Trophoblast cell (in vitro differentiated cells and primary cell): ENCODE measurements at places on chromosomes 4 and X.

- H3K4me1 ChIP-seq = no peaks in the 10 kb centered on the region
- H3K4me3 ChIP-seq = no peak overlapping the region
- no peaks in the 10 kb centered on the region for H3K36me3 ChIP-seq
- no peak for DNase-seq
- H3K27me3 ChIP-seq = no peaks in the 10 kb centered on the region
- no peak overlapping the region for H3K27ac ChIP-seq
Measured at GRCh38 chr4:79044141-79044659, 105.0 kb upstream of the PAQR3 start.

DNA sequence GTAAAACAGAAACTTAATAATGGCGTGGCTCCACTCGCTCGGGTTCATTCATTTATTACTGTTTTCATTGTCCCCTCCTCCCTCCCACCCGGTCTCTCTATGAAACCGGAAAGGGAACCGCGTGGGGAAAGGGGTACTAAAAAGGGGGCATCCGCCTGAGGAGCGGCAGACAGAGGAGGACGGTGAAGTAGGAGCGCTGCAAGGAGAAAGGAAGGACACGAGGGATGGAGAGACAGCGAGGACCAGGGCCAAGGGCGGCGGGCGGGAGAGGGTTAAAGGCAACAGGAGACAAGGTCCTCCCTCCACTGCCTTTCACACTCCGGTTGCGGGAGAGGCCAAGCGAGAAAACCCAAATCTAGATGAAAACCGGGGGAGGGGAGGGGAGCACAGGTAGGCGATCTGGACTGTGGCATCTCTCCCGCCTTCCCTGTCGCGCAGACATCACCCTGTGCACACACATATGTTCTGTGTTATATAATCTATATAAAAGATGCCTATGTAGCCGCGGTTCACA, 829 bp downstream of the ELOVL6 start:
- H3K4me1 ChIP-seq = peaks cover 3% of the 10 kb centered on the region
- no peak for DNase-seq
- peak overlapping the region; percentile 94 for H3K27ac ChIP-seq
- no peaks in the 10 kb centered on the region for H3K36me3 ChIP-seq

DNA sequence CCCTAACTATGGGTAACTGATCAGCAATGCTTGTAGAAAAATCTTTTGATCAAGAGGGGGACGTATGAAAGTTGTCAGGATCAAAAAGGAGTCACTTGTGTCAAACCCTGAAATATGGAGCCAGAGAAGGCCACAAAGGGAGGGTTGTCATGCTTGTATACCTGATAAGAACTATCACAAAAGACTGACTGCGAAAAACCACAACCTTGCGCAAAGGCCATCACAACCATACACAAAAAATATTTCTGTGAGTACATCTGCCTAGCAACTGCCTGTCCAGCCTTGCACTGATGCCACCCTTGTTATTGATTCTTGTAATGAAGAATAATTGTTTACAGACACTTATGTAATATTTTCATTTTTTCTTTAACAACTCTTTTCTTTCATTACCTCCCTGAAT, 22.8 kb upstream of the EIF4E start:
- H3K4me3 ChIP-seq = no peak overlapping the region
- H3K36me3 ChIP-seq = no peaks in the 10 kb centered on the region
- DNase-seq = no peak
- H3K4me1 ChIP-seq = no peaks in the 10 kb centered on the region
- H3K27ac ChIP-seq = no peak overlapping the region
- H3K27me3 ChIP-seq = no peaks in the 10 kb centered on the region

DNA sequence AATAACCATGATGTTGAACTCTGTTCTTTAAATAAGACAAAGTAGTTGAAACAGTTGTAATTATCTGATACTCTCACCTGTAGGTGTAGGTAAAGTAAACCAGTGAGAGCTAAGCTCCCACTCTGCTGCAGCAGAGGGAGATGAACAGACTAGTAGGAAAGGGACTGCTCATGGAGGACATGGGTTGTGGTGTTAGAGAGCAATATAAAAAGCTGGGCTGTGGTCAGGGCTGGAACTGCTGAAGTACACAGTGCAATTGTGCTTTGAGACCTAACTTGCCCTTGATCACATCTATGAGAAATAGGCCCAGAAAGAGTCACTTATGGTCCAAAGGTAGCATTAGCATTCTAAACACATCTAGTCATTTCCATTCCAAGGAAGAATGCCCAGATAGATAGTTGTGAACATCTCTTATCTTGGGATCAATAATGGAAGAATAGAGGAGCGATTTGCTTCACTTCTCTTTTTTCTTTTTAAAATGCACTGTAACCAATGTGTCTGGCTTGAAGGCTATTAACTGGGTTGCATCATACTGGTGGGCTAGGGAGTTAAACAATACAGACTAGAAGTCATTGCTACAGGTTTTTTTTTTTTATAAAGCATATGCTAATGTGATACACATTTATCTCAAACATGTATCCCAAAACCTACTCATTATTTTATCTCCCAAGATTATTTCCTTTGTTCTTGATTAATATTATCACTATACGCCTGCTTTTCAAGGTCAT, 251.3 kb upstream of the CENPE start:
- H3K4me3 ChIP-seq = no peak overlapping the region
- no peaks in the 10 kb centered on the region for H3K36me3 ChIP-seq
- H3K4me1 ChIP-seq = no peaks in the 10 kb centered on the region
- no peaks in the 10 kb centered on the region for H3K27me3 ChIP-seq

GRCh38 chr4:105400901-105401677, 72.8 kb downstream of the PPA2 start:
- H3K27ac ChIP-seq = no peak overlapping the region
- DNase-seq = no peak
- H3K4me1 ChIP-seq = no peaks in the 10 kb centered on the region
- H3K36me3 ChIP-seq = peaks cover 3% of the 10 kb centered on the region
- H3K27me3 ChIP-seq = no peaks in the 10 kb centered on the region

- H3K27me3 ChIP-seq = no peaks in the 10 kb centered on the region
- H3K36me3 ChIP-seq = no peaks in the 10 kb centered on the region
- H3K4me1 ChIP-seq = no peaks in the 10 kb centered on the region
- peak; percentile 51 for DNase-seq
- no peak overlapping the region for H3K4me3 ChIP-seq
Measured at GRCh38 chr4:89640620-89641366, 196.2 kb downstream of the SNCA start.
